Activated naive CD8-positive, alpha-beta T cell treated with anti-CD3 and anti-CD28 coated beads for 36 hours (primary cell): ENCODE measurements at places on chromosomes 6 and 20. TPM values are rescaled to one million over a fixed set of nuclear protein-coding genes. Genes with fewer than 3 reads are reported as not detected.

NTSR1 gene
- not detected for total RNA-seq

GRCh38 chr20:47400685-47401084 lies 44.2 kb upstream of the ZMYND8 start:
- DNase-seq, result no peak

- DNase-seq, result no peak
Measured at GRCh38 chr6:32109114-32109764, at the start of gene TNXB. Gene TNXB (minus strand): TSS chr6:32109338. CDS start chr6:32098198, 11,140 bp downstream.

DNA sequence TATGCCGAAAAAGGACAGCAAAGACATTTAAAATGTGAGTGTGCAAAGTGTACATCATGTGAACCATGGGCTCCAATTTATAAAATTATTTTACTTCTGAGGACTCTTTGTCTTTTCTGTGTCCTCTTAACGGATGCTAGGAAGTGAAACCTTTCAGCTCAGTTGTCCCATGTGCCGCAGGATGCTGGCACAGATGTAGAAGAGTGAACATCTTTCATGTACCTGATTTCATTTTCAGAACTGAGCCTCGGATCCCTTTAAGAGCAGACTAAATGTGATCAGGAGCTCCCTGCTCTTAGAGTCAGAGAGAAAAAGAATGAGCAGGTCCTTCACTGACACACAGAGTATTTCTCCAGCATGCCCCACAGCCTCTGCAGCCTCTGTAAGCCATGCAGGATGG lies 27.6 kb upstream of the FUCA2 start:
- DNase-seq, result no peak

GRCh38 chr6:134814076-134814695 lies 135.7 kb downstream of the ALDH8A1 start:
- DNase-seq, result no peak

DNA sequence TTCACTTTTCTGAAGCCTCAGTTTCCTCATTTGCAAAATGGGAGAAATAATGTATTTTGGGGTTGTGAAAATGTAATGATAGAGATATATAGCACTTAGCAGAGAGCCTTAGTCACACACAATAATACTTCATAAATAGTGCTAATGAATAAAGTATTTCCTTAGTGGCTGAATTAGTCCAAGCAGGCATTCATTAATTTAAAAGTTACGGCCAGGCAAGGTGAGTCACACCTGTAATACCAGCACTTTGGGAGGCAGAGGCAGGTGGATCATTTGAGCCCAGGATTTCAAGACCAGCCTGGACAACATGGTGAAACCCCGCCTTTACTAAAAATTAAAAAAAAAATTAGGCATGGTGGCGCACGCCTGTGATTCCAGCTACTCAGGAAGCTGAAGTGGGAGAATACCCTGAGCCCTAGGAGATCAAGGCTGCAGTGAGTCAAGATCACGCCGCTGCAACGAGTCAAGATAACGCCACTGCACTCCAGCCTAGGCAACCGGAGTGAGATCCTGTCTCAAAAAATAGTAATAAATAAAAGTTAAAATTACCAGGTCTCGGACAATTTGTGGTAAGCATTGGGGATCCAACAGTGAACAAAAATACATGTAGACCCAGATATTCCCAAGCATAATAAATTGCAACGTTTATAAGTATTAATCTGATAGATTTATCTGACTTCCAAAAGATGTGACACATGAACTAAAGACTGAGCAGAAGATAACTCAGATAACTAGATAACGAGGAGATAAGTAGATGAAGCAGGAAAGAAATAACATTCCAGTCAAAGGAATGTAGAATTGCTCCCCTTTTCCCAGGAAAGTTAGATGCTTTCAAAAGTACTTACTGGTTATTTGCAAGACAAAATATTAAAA lies 2.1 kb upstream of the IBTK start:
- DNase-seq, result no peak

GRCh38 chr20:58479726-58480440 lies 35.3 kb downstream of the APCDD1L start:
- no peak for DNase-seq

ENPP3 gene
- total RNA-seq, result 0.64 TPM

GMPR gene
- 3.3 TPM for total RNA-seq

DNA sequence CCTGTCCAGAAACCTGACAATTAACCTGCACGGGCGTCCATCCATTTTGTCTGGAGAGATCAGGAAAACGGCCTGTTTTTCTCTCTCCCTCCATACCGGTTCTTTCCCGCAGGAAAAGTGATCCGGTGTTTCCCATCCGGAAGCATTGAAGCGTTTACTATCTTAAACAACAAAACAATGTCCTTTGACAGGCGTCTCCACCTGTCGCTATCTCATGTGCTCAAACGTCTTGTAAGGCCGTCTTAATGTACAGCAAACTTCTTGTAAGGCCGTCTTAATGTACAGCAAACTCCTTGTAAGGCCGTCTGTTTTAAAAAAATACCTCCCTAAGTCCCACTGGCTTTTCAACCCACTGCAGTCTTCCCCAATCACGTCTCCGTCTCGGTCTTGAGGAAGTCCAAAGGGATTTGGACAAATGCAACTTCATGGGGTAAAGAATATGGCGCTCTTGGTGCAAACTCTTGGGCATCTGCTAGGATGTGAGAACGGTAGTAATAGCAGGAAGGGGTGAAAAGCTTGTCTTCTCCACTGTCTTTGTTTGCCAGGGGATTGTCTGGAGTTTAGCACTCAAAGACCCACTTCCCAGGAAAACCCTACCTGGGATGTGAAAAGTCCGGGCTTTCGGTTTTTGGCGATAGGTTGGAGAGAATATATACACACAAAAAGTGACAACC lies 29.9 kb upstream of the TRIM27 start:
- DNase-seq, result no peak

PBOV1 gene
- not detected for total RNA-seq

DNA sequence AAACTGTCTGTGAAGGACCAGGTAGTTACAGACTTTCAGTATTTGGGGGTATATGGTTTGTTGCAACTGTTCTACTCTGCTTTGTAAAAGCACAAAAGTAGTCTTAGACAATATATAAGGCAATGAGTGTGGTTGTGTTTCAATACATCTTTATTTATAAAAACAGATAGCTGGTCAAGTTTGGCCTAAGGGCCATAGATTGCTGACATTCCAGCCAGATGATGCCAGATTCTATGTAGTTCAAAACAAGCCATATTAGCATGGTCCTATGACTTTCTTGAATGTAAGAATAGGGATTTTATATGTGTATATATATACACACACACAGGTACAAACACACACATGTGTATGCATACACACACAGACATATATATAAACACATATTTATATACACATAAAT lies 201.8 kb downstream of the GRIK2 start:
- no peak for DNase-seq

- no peak for DNase-seq
Measured at GRCh38 chr6:42226161-42226611, 8.5 kb upstream of the MRPS10 start.

PNPLA1 gene
- not detected for total RNA-seq

CNPY3 gene
- 53.6 TPM for total RNA-seq

GRCh38 chr20:40100261-40100660 lies 588.8 kb downstream of the MAFB start:
- DNase-seq, result no peak

DNA sequence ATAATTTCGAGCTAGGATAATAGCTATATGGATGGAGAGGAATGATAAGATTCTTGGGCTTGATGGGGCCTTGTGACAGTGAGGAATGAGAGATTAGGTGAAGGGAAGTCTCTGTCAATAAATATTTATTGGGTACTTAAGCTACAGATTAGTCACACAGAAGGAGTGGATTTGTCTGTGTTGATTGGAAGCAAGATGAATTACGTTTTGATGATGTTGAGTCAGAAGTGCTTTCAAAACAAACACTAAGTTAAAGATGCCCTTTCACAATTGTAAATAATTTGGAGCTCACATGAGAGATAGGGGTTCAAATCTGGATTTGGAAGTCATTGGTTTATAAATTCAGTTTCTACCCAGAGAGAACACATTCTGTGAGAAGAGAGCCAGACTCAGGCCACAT lies 834.2 kb downstream of the KIF16B start:
- no peak for DNase-seq

DNA sequence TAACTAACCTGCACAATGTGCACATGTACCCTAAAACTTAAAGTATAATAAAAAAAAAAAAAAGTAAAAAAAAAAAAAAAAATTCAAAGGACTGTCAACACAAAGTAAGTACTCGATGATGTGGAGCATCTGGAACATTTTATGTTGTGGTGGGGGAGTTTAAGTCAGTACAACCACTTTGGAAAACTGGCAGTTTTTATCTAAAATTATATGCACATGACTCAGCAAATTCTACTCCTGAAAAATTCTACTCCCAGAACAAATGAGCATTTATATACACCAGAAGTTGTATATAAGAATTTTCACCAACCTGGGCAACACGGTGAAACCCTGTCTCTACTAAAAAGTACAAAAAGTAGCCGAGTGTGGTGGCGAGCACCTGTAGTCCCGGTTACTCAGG lies 36.9 kb upstream of the CCDC28A start:
- no peak for DNase-seq

DNA sequence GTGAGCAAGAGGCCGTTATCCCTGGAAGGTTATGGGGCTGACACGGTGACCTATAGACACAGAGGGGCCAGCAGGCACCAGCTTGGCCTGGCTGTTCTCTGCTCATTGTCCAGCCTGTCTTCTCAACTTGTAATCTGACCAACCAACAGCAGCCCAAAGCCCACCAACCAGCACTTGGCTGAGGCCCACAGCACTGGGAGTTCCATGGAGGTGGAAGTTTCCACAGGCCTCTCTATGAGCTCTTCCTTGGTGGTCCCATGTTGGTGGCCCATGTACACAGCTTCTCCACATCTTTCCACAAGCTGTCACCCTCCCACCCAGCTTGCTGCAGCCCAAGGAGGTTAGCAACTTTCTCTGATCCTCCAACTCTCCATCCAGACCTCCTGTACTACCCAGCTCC lies 56.2 kb upstream of the KLHL31 start:
- no peak for DNase-seq

- DNase-seq, result no peak
Measured at GRCh38 chr20:5908981-5909380, 41.4 kb downstream of the TRMT6 start.

DNA sequence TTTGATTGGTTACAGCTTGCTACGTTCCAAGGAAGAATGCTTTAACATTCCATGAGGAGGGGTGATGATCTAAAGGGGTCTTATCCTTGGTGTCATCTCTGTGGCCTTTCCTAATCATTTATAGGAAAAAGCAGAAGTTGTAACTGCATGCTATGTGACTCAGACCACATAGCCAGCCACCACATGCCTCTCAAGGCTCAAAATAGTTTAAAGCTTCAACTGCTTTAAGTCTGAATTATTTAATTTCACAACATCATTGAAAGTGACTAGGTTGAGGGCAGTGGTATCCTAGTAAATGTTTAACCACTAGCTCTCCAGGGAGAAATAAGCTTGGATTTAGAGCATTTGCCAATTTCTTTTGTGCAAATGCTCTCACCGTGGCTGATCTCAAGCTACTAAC lies 29.7 kb downstream of the MC3R start:
- DNase-seq, result no peak

PIGU gene
- 18.7 TPM for total RNA-seq

GRCh38 chr6:139981768-139982181 lies 607.3 kb upstream of the CITED2 start:
- no peak for DNase-seq

- DNase-seq, result no peak
Measured at GRCh38 chr6:133544419-133544818, 303.3 kb downstream of the EYA4 start.

DNA sequence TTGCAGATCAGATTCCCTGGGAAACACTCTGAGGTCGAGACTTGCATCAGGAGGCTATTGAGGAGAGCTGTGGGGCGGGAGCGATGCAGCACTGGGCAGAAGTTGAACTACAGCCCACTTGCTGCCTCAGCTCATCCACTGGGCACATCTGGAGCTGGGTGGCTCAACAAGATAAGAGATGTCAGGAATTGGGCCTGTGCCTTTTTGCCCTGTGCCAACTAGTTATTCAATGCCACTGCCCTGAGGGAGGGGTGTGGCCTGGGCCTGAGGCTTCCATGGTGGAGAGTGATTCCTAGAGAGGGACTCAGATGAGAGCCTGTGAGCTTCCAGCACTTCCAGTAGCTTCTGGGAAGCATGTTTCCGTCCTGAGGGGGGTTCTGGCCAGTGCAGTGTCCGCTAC lies 32.7 kb downstream of the BRPF3 start:
- no peak for DNase-seq

HSPA1L gene
- 1.5 TPM for total RNA-seq

GRCh38 chr20:4183361-4183760 lies 168.0 kb upstream of the RNF24 start:
- DNase-seq, result no peak

GRCh38 chr6:125810445-125810844 lies 19.7 kb downstream of the NCOA7 start:
- DNase-seq, result no peak

DNA sequence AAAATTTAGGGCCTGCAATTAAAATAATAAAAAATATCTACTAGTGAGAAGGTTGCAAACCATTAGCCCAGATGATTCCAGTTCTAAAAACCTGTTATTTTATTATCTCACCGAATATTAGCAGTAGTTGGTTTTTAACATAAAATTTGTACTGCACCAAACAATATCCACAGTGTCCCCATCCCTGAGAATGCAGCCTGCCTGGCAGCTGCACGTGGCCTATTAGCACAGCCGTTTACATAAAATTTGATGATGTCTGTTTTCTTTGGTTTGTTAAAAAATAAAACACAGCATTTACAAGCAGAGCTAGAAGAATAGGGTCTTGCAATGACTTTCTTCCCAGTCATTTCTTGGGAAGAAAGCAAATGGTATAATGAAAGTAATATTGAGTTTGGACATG lies 58.2 kb downstream of the FUT9 start:
- DNase-seq, result no peak

GRCh38 chr6:156650896-156651390 lies 126.2 kb upstream of the ARID1B start:
- no peak for DNase-seq

DNA sequence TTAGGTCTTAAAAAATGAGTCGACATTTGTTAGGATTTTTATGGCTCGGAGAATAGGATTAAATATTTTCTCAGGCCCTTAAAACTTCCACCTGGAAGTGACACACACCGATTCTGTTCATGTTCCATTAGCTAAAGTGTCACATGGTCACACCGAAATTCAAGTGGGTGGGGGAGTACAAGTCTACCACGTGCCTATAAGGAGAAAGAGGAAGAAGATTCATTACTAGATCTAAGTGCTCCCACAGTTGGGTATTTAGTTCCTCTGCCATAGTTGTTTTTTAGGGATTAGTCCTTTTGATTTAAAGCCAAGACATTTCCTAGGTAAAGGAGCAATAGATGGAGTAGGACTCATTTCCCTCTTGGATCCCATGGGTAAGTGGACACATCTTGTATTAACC lies 4.9 kb upstream of the TOX2 start:
- no peak for DNase-seq

DNA sequence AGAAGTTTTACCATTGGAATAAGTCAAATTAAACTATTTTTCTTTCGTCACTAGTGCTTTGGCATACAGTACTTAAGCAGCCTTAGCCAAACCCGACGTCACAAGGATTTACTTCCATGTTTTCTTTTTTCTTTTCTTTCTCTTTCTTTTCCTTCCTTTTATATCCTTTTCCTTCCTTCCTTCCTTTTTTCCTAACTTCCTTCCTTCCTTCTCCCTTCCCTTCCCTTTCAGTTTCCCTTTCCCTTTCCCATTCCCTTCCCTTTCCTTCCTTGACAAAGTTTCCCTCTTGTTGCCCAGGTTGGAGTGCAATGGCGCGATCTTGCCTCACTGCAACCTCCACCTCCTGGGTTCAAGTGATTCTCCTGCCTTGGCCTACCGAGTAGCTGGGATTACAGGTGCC lies 9.9 kb downstream of the ULBP3 start:
- no peak for DNase-seq
